ENCODE measurements at places on chromosomes 5 and 9.

- no peak for DNase-seq
Observed at GRCh38 chr5:171024084-171024483, 162.3 kb downstream of the RANBP17 start.

GRCh38 chr5:50710838-50711237 lies 44.4 kb downstream of the PARP8 start:
- DNase-seq = no peak

- no peak for DNase-seq
Observed at GRCh38 chr9:126564128-126564527, 49.6 kb upstream of the LMX1B start.

DNA sequence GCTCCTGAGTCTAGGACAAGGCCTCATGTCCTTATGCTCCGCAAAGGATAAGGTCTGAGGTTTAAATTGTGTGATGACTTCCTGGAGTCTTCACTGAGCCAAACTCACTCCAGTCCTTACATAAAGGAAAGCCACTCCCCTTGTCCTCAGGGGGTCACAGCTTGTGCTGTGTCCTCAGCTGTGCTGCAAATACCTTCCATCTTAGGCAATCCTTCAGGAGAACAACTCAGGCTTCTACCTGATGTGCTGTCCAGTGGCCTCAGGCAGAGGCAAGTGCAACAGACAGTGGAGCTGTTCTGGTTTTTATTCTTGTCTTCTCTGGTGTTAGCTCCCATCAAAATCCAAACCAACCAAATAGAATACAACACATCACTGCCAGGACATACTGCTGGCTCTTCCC lies 151.5 kb downstream of the TAF11L14 start:
- no peak for DNase-seq

DNA sequence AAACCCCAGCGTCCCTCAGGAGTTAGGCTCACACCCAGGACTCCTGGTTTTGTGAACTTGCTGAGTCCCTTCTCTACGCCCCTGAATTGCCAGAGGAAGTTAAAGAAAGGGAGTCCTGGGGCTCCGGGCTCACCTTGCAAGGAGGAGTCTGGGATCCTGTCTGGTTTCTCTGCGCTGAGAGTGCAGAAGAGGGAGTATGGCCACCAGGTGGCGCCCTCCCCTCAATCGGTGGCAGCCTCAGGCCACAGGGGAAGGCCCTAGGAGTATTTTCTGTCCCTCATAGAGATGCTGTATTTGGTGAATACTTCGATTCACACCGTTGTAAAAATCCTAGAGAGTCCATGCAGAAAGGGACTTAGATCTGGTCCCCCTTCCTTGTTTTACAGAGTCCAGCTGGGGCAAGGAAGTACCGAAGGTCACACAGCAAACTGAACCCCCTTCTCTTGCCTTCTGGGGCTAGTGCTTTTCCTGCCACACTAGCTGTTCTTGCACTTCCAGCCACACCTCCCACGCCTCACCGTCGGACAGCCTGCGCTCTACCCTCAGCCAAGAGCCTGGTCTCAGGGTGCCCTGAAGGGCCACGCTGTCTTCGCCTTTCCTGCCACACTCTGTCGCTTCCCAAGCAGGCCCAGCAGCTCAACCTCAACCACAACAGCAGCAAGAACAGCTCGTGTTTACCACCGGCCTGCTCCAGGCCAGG lies 10.2 kb downstream of the HAND1 start:
- peak; percentile 82 for DNase-seq

- no peak for DNase-seq
Observed at GRCh38 chr5:176540956-176541337, 3.7 kb upstream of the RNF44 start.

- peak; percentile 41 for DNase-seq
Observed at GRCh38 chr9:133290751-133291302, 15.8 kb upstream of the ABO start.

DNA sequence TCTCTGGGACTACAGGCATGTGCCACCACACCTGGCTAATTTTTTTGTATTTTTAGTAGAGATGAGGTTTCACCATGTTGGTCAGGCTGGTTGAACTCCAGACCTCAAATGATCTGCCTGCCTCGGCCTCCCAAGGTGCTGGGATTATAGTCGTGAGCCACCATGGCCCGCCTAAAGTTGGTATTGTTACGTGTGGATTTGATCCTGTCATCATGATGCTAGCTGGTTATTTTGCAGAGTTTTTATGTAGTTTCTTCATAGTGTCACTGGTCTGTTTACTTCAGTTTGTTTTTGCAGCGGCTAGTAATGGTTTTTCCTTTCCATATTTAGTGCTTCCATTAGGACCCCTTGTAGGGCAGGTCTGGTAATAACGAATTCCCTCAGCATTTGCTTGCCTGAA lies 85.9 kb downstream of the CACNA1B start:
- no peak for DNase-seq

GRCh38 chr5:126526493-126526892 lies 68.5 kb downstream of the ALDH7A1 start:
- no peak for DNase-seq

DNA sequence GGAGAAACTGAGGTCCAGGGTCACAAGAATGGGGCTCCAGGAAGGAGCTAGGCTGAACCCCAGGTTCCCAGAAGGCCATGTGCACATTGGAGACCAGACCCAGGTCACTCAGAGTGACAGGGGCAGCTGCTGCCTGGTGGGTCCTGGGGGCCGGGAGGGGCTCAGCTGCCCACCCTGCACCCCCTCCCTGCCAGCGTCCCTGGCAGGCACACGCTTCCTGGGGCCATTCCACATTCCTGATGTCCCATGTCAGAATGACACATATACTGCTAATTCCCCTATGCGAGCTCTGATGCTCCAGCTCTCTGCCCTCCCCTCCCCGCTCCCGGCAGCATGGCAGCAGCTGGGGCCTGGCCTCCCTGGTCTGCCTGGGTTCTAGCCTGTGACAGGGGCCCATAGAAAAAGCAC lies 14.0 kb downstream of the FGFR4 start:
- no peak for DNase-seq

GRCh38 chr9:130590305-130590704 lies 10.9 kb downstream of the FUBP3 start:
- DNase-seq = no peak

DNA sequence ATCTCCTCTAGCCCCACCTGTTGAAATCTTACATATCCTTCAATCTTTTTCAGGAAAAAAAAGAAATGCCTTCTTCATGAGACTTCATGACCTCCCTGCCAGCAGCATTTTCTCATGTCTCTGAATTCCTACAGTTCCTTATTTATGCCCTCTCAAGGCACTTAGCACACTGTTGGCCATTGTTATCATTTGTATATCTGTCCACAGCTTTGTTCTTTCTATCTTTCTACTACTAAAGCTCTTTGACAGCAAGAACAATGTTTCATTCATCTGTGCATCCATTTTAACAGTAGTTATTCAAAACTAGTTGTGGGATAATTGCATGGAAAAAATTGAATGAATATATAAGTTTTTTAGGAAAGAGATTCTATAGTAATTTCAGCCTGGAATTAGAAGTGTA lies 20.9 kb upstream of the GZMA start:
- DNase-seq = no peak

GRCh38 chr5:147750065-147750464 lies 32.5 kb downstream of the JAKMIP2 start:
- no peak for DNase-seq

GRCh38 chr9:124259158-124259808 lies 1.5 kb downstream of the NEK6 start:
- DNase-seq = no peak

DNA sequence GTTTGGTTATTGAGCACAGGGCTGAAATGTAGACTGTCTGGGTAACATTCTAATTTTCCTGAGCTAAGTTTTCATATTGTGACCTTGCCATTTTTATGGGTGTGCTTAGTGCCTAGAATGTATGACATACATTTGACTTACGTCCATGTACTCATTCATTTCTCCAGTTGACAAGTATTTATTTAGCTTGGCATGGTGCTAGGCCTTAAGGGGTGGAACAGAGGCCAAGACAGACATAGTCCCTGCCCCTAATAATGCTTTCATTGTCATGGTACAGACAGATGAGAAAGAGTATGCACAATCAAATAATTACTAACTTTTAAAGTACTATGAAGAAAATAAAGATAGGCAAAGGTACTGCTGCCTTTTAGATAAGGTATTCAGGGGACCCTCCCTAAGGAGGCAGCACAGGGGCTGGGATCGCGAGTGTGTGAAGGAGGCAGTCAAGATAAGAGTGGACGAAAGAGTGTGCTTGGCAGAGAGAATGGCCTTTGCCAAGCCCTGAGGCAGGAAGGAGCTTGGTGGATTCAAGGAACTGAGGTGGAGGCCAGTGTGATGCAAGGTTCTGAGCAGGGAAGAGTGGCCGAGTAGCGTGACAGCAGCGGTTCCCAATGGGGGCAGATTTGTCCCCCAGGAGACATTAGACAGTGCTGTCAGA lies 128.0 kb downstream of the PIP5K1B start:
- no peak for DNase-seq

DNA sequence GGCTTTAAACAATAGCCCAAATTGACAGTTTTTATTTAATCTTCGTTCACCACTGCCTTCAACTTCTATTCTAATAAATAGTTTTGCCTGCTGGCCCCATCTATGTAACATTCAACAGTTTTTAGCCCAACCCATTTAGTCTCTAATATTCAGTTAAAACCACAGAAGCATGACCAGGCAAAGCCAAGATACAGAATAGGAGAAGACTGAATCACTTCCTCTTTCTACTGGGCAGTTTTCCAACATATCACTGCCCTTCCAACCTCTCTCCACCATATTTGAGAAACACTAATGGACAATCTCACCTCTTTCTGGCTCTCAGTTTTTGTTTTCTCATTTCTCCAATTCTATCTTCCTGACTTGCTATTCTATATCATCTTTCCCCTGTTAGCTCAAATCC lies 352.9 kb downstream of the DNAH5 start:
- no peak for DNase-seq

DNA sequence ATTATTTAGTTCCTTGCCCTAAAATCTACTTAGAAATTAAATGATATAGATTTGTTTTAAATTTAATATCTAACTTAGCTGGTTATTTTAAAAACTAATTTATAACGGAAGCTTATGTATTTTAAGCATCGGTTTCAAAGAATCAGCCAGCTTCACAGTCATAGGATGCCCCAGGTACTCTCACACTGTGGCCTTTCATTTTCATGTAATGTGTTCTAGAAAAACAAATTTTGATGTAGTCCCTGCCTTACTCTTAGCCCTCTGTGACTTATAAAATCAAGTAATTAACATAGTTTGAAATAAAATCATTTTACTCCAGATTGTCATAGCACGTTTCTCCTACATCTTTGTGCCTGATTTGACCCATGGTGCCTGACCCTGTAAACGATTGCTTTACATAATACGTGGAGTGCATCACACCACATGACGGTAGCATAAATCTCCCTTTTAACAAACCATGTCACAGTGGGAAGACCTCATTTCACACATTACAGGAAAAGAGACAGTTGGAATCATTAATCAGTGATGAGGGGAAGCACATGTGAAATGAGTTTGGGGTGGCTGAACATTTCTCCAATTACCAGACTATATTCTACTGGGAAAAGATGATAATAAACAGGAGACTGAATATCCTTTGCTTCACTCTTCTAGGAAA lies 731.5 kb upstream of the CDH9 start:
- DNase-seq = no peak

DNA sequence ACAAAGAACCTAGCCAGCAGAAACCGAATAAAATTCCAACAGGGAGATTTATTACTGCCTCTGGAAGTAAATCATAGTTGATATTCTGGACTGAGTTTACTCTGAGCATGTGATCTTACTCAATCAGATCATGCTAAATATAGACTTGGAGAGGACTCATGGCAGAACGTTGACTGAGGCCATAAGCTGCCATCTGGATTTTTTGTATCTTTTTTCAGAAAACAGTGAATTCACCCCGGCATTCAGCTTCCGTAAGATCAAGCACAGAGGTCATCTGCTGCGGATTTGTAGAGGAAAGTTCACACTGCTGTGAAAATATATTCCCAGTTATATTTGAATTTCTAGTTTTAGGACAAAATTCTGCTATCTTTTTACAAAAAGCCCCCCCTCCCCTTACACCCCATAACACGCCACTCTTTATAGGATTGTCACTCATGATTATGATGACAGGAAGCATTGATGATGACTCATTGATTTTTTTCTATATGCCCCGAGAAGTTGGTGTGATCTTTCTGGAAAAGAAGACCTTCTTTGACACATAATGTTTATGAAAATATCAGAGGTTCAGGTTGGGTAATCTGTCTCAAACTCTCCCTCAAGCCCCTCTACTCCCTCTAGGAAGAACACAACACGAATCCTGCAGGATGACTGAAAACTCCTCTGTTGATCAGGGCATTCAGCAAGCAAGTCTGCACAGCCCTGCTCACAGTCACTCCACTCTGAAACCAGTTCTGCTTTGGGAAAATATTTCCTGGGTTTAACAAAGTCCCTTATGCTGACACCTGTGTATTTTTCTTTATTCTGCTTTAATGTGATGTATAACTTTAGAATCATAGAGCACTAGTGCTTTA lies 70.8 kb downstream of the NXNL2 start:
- DNase-seq = no peak
